Effector CD4-positive, alpha-beta T cell (primary cell): ENCODE measurements at places on chromosomes 6 and 20.

DNA sequence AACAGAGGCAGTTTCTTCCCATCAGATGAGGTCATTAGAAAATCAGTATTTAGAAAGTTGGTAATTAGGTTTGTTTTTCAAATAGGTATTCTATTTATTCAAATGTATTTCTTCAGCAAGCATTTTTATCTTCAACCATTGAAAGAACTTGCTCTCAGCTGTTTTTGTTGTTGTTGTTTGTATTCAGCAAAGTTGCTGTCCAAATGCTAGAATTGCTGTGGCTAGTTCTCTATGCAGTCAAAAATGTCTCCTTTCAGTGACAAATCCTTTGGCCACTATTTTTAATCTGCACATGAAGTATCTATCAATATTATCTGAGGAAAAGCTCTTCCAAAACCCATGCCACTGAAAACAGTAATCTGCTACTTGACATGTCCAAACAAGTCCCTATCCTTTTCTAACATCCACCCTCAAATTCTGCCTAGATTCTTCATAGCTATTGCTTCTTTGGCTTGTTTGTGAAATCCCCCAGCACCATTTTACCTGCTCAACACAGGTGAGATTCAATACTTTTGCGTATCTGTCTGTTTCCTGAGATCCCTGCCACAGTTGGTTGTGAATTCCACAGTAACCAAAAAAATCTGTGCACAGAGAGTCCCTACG is 1005.4 kb downstream of the GRIK2 start:
- DNase-seq: no peak

- no peak for DNase-seq
These were observed 109.2 kb upstream of the RALGAPA2 start for GRCh38 chr20:20821484-20822260.

DNA sequence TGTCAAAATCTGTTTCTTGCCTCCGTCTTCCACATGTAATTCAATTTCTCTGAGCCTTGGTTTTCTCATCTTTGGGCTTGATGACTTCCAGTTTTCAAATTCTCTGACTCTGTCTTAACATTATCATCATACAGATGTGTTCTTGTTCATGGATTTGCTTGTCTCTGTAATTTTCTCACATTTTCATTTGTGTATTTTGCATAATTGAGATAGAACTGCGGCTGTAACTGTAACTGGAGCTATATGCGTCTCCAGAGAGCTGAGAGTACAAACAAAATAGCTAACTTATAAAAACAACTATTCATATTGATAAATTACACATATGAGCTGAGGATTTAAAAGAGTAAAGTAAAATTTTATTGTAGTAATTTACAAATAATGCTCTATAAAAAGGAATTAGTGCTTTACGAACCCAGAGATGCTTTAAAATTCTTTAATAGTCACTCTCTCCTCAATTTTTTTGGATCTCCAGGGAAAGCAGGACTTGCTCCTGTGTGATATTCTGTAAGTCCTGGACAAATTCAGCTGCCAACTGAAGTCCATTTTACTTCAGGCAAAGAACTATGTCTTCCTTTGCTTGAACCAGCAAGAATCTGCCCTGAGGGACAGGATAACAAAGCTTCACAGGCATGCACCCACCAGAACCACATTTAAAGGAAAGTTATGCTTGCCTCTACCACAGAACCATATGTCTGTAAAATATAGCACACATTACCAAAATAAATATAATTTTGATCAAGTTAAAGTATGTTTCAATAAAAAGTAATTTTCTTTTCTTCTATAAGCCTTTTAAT is 288.3 kb downstream of the KHDC1L start:
- DNase-seq: no peak

GRCh38 chr20:4507288-4507719 is 214.4 kb upstream of the PRND start:
- DNase-seq: no peak

DNA sequence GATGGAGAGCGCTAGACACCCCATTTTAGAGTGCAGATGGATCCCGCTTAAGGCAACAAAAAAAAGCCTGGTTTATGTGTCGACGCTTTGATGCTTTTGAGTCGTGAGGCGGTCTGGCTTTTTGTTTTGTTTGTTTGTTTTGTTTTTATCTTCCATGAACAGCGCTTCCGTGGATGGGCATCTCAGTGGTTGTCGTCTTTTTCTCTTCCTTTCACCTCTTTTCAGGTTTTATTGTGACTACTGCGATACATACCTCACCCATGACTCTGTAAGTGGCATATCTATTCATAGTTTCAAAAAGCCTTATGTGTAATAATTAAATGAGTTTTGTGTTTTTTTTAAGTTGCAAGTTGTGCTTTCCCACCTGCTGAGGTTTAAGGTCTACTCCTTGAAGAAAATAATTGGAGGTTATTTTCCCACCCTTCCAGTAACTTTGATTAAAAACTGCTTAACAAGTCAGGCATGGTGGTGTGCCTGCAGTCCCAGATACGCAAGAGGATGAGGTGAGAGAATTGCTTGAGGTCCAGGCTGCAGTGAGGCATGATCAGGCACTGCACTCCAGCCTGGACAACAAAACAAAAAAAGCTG is 476 bp downstream of the SNRPC start:
- DNase-seq: no peak

- DNase-seq: no peak
These were observed 93.9 kb downstream of the EPB41L2 start for GRCh38 chr6:130969166-130969565.

DNA sequence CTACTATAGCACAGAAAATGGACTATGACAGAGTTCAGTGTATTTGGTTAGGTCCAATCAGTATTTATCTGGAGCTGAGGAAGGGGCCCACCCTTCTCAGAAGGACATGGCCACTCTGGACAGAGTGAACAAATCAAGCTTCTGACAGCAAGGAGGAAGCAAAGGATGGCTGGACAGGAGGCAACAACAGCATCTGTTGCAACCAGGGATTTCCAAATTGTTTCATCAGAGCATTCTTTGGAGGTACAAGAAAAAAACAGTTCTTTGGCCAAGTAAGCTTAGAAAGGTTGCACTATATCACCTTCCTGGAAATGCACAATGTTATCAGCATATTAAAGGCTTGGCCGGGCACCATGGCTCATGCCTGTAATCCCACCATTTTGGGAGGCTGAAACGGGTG is 118.7 kb upstream of the SLC22A16 start:
- no peak for DNase-seq

- DNase-seq: no peak
These were observed 101.5 kb downstream of the RWDD2A start for GRCh38 chr6:83294676-83295075.

DNA sequence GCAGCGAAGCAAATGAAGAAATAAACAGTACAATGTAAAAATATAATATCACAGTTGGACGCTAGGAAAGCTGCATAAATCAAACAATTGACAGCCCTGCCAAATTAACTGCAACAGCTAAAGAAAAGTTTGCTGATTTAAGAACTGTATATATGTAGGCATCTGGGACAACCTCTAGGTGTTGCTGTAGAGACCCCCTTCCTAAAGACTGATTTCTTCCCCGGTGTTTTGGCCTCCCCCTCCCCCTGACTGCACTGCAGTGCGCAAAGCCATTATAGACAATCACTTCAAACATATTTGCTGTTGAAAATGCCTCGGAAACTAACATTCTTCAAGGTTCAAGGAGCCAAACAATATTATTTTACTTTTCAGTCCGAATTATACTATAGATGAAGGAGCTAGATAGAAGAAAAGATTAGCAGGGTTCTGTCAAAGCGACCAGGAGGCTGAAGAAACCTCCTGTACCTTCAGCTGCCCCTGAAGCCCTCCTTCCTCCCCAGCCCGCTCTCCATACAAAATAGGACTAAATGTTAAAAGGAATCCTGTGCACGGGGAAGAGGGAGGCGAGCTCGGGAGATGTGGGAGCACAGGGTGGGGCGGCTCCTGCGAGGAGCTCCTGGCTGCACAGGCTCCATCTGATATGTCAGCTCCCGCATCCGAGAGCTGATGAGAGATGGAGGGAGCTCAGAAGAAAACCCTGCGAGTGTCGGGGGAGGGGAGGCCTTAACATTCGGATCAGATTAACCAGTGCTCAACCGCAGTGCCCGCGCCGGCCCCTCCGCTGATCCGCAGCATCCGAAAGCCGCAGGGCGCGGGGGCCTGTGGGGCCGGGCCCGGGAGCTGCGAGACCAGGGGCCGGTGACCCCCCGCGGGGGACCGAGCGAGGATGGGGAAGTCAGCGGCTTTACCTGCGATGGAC is 822 bp downstream of the ELOVL4 start:
- DNase-seq: no peak

- no peak for DNase-seq
These were observed 37.5 kb downstream of the ABRACL start for GRCh38 chr6:139066080-139066479.

DNA sequence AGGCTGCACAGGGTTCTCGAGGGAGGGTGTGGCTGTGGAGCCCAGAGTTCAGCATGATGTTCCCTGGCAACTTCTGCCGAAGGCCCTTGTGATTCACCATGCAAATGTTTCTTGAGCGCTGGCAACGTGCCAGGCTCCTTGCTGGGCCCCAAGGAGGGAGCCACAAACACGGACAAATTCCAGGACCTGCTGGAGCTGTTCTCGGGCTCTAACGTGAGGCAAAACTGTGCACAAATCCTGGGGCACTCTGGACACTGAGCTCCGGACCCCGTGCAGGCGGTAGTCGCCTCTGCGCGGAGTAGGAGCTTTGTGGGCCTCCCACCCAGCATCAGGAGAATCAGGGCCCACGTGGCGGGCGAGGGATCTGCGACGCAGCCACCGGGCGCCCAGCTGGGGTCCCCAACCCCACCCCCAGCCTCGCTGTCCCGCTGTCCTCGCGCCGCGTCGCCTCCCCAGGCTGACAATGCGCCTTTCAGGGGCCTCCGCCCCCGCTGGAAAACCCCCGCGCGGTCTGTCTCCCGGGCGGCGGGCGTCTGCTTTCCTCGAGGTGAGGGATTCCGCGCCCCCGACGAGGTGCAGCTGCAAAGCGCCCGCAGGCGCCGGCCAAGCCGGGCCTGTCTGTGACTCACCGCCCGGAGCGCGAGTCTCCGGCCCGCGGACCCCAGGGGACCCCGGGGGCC is 31.7 kb upstream of the SCUBE3 start:
- DNase-seq: no peak

GRCh38 chr6:135163440-135163738 is 17.7 kb upstream of the MYB start:
- peak; percentile 39 for DNase-seq

DNA sequence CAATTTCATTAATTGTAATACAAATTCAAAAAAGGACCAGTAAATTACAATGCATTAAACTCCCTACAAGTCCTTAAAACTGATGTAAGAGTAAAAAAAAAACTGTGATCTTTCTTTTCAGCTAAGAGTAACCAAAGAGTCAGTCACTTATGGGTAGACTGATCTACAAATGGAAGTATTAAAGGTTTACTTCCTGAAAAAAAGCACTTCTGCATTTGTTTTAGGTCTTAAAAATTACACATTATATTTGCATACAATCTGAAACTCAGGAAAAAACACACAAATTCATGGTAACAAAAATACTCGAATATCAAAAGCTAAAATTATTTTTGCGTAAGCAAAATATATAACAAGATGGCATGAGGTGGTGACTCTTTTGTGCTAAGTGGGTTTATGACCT is 23.5 kb downstream of the USP49 start:
- DNase-seq: no peak

DNA sequence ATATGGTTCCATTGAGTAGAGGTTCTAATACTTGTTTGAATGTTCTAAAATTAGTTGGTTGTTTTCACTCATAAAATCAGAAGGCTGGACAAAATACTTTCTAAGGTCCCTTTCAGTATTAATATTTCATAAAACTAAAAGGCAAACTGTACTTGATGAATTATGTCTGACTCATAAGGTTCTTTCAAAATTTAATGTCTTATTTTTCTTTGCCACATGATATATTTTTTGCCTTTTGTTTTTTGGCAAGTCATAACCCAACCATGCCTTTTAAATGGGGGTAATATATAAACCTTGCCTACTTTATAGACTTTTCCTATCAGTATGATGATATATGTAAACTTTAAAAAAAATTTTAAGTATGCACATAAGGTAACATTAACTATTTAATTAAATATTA is 244.7 kb downstream of the PTPRK start:
- no peak for DNase-seq

DNA sequence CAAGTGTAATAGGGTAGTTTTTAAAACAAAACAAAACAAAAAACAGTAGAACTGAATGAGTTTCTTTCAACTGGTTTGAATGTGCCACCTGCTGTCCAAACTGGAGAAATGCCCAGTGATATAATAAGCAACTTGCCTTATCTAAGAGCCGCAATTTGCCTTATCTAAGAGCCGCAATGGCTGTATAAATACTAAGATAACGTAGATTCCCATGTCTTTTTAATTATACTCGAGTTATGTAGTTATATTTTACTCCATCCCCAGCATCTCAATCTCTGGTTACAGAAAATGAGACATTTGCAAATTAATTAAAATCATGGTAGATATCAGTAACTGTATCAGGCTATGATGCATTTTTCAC is 67.2 kb downstream of the RPP40 start:
- DNase-seq: no peak

- no peak for DNase-seq
These were observed 6.7 kb downstream of the BCLAF1 start for GRCh38 chr6:136282906-136283305.

DNA sequence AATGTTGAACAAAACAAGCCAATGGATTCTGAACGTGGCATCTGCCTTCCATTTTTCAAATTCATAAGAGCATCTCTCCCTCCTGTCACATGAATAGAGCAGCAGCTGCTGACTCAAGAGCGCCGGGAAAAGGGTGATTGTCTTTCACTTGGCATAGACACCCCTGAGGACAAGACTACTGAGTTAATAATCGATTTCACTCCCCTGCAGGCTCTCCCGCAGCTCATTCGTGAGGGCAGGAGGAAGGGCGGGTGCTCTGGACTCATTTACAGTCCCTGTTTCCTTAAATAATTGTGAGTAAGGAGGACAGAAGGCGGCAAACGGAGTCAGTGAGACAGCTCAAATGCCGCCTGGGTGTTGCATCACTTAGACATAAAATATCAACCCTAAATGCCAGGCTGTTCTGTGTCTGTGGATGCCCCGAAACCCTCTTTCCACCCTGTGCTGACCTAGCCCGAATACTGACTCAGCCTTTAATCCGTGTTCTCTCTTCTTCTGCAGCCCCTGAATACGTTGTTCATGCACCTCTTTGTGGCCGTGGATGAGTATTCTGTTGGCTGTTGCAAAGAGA is 21.6 kb downstream of the CFAP61 start:
- no peak for DNase-seq
